ENCODE measurements at places on chromosomes 2 and 18.

GRCh38 chr2:46448111-46448510 is 31.3 kb upstream of the TMEM247 start:
- DNase-seq, result no peak

- DNase-seq, result peak; percentile 10
Measured at GRCh38 chr2:18299423-18300212, 260.8 kb downstream of the RDH14 start.

GRCh38 chr2:58030771-58031170 is 15.8 kb upstream of the VRK2 start:
- DNase-seq, result no peak

DNA sequence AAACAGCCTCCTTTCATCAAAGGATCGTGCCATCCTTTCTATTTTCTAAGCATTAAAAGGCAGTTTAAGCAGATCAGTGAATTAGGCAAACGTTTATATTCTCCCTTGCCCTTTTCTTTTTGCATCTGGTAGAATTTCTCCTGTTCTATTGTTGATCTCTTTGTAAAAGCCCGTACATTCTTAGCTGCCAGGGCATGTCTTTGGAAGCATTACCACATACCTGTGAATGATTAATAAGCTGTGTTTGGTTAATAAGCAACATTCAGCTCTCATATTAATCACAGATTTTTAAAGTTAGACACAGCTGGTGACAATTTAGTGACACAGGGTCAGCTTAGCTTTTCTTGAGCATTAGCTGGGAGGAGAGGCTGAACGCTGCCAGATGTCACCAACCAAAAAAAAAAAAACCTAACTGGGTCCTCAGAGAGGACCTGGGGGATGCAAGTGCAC is 33.8 kb upstream of the CYP1B1 start:
- DNase-seq, result no peak

DNA sequence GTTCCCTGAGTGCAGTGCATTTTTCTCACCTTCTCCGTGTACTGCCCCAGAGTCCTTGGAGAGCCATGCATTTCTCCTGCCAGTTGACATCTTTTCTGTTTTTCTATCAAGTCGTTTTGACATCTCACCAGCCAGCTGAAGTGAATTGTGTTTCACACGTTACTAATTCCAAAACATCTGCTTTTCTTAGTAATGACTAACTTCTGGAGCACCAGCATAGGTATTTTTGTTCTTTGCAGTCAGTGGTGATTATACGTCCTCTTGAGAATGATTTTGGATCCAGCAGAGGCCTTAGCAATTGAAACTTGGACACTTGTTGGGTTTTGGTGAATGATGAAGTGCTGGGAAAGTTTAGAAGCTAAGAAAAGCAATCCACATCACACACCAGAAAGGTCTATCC is 112.5 kb downstream of the PIK3C3 start:
- DNase-seq, result no peak
